ENCODE measurements at places on chromosomes 12 and 14. TPM values are rescaled to one million over a fixed set of nuclear protein-coding genes. Genes with fewer than 3 reads are reported as not detected.
A peak's percentile ranks its signal among the peaks of the same experiment; 100 is the strongest.

CKB gene
- 929 TPM for total RNA-seq

RBM19 gene
- 39.4 TPM for total RNA-seq

RTL1 gene
- total RNA-seq, result 159 TPM

ACOT4 gene
- total RNA-seq, result 1.3 TPM

CD163L1 gene
- 1.1 TPM for total RNA-seq

TEX52 gene
- not detected for total RNA-seq

TCTN1 gene
- 84.0 TPM for total RNA-seq

DNAH10 gene
- total RNA-seq, result 1.0 TPM

C12orf56 gene
- total RNA-seq, result 0.84 TPM

KRT7 gene
- total RNA-seq, result 18.2 TPM

DAO gene
- not detected for total RNA-seq

MEG3 gene
- 31.0 TPM for total RNA-seq

SLC25A21 gene
- total RNA-seq, result 3.1 TPM

CNTN1 gene
- 3.1 TPM for total RNA-seq

GDF3 gene
- not detected for total RNA-seq

GRCh38 chr12:93812626-93813025 lies 135.5 kb downstream of the CRADD start:
- H3K27ac ChIP-seq, result no peak overlapping the region
- H3K4me1 ChIP-seq, result peaks cover 6% of the 10 kb centered on the region
- H3K4me3 ChIP-seq, result no peak overlapping the region
- no peaks in the 10 kb centered on the region for H3K27me3 ChIP-seq
- no peak for DNase-seq

GRCh38 chr14:60632257-60632656 lies 17.0 kb downstream of the SIX1 start:
- peaks cover 43% of the 10 kb centered on the region for H3K27me3 ChIP-seq
- no peaks in the 10 kb centered on the region for H3K36me3 ChIP-seq
- DNase-seq, result no peak
- no peaks in the 10 kb centered on the region for H3K4me1 ChIP-seq
- no peak overlapping the region for H3K4me3 ChIP-seq

- H3K27me3 ChIP-seq, result no peaks in the 10 kb centered on the region
- DNase-seq, result no peak
- H3K36me3 ChIP-seq, result peaks cover 2% of the 10 kb centered on the region
- H3K4me1 ChIP-seq, result peaks cover 9% of the 10 kb centered on the region
- H3K27ac ChIP-seq, result no peak overlapping the region
Observed at GRCh38 chr12:89461649-89462612, 62.7 kb downstream of the GALNT4 start.

GRCh38 chr14:93306812-93307211 lies 26.0 kb downstream of the BTBD7 start:
- DNase-seq, result no peak
- H3K4me3 ChIP-seq, result no peak overlapping the region
- peaks cover 1% of the 10 kb centered on the region for H3K36me3 ChIP-seq
- peaks cover 13% of the 10 kb centered on the region for H3K4me1 ChIP-seq

DNA sequence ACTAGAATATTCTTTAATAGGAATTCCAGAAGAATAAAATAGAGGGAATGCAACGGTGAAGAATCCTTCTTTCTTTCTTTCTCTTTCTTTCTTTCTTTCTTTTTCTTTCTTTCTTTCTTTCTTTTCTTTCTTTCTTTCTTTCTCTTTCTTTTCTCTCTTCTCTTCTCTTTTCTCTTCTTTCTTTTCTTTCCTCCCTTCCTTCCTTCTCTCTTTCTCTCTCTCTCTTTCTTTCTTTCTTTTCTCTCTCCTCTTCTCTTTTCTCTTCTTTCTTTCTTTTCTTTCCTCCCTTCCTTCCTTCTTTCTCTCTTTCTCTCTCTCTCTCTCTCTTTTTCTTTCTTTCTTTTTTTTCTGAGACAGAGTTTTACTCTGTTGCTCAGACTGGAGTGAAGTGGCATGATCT lies 160.8 kb upstream of the PRICKLE1 start:
- no peaks in the 10 kb centered on the region for H3K27me3 ChIP-seq
- no peak overlapping the region for H3K27ac ChIP-seq
- H3K36me3 ChIP-seq, result peaks cover 6% of the 10 kb centered on the region
- H3K4me3 ChIP-seq, result no peak overlapping the region

DNA sequence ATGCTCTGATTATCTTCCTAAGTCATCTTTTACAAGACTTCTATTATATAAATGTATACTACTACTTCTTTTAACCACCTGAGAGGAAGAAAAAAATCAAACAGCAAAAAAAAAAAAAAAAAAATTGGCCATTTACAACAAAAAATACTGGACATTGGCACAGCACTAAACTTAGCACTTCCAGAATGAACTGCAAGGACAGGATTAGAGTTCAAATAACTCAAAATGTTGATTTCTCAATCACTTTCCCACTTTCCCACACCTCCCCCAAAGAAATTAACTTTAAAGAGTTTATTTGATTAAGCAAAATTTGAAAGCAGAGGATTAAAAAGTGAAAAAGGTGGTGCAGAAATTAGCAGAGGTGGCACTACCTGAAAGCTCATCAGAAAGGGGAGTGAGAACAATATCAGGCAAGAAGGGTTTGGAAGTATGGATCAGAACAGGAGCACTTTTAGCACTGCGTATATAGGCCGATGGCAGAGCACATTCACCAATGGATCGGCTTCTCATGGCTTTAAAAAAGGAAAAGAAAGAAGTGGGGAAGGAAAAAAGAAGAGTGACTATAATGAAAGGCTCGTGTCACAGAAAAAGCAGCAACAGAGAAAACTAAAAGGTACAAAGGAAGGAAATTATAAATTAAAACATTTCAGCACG lies 109.2 kb downstream of the RALGAPA1 start:
- H3K27me3 ChIP-seq, result no peaks in the 10 kb centered on the region
- no peak overlapping the region for H3K27ac ChIP-seq
- no peak overlapping the region for H3K4me3 ChIP-seq
- H3K36me3 ChIP-seq, result no peaks in the 10 kb centered on the region
- no peak for DNase-seq
- H3K4me1 ChIP-seq, result no peaks in the 10 kb centered on the region

GRCh38 chr12:53869500-53869899 lies 69.1 kb upstream of the HOXC13 start:
- no peak for DNase-seq
- no peak overlapping the region for H3K4me3 ChIP-seq
- peaks cover 2% of the 10 kb centered on the region for H3K4me1 ChIP-seq
- peaks cover 47% of the 10 kb centered on the region for H3K27me3 ChIP-seq
- H3K27ac ChIP-seq, result no peak overlapping the region

GRCh38 chr12:132561427-132562156 lies 48.8 kb downstream of the LRCOL1 start:
- H3K4me3 ChIP-seq, result peak overlapping the region; percentile 89
- peak overlapping the region; percentile 94 for H3K27ac ChIP-seq
- peaks cover 5% of the 10 kb centered on the region for H3K27me3 ChIP-seq
- DNase-seq, result no peak
- H3K36me3 ChIP-seq, result peaks cover 6% of the 10 kb centered on the region
- H3K4me1 ChIP-seq, result peaks cover 9% of the 10 kb centered on the region

GRCh38 chr12:43285159-43285598 lies 266.8 kb downstream of the ADAMTS20 start:
- no peaks in the 10 kb centered on the region for H3K27me3 ChIP-seq
- no peak overlapping the region for H3K4me3 ChIP-seq
- no peak for DNase-seq
- H3K4me1 ChIP-seq, result peaks cover 36% of the 10 kb centered on the region
- H3K27ac ChIP-seq, result no peak overlapping the region
- no peaks in the 10 kb centered on the region for H3K36me3 ChIP-seq

DNA sequence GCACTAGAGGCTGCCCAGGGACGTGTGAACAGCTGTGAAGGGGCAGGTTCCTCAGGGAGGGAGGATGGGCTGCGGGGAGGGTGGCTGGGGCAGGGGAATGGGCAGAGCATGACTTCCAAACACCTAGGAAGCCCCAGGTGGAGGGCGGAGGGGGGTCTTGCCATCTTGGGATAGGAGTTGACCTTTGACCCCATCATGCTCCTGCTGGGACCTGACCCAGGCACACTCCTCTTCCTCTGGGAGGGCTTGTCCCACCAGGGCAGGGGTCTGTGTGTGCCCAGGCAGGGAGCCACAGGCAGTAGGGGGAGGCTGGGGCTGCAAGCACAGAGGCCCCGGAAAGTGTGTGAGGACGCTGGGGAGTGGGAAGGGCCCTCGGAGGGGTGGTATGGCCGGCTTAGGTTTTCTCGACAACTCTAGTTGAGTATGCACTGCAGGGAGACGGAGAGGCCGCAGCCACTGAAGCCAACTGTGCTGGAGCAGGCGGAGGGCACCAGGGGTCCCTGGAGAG lies 3.3 kb upstream of the ANKRD9 start:
- H3K27ac ChIP-seq, result no peak overlapping the region
- peaks cover 4% of the 10 kb centered on the region for H3K36me3 ChIP-seq
- H3K4me3 ChIP-seq, result no peak overlapping the region
- H3K27me3 ChIP-seq, result no peaks in the 10 kb centered on the region
- DNase-seq, result no peak
- H3K4me1 ChIP-seq, result peaks cover 15% of the 10 kb centered on the region

- no peaks in the 10 kb centered on the region for H3K36me3 ChIP-seq
- no peak overlapping the region for H3K27ac ChIP-seq
- H3K4me1 ChIP-seq, result peaks cover 8% of the 10 kb centered on the region
- no peak overlapping the region for H3K4me3 ChIP-seq
- no peak for DNase-seq
Observed at GRCh38 chr12:5489760-5490406, 58.0 kb downstream of the NTF3 start.

- peaks cover 23% of the 10 kb centered on the region for H3K4me1 ChIP-seq
- peak overlapping the region; percentile 77 for H3K27ac ChIP-seq
- no peaks in the 10 kb centered on the region for H3K27me3 ChIP-seq
Observed at GRCh38 chr14:54838931-54839512, 63.6 kb downstream of the GCH1 start.

- no peak overlapping the region for H3K4me3 ChIP-seq
- no peaks in the 10 kb centered on the region for H3K27me3 ChIP-seq
- no peak for DNase-seq
- H3K27ac ChIP-seq, result peak overlapping the region; percentile 29
Observed at GRCh38 chr14:75842551-75842950, 139.2 kb downstream of the TGFB3 start.

DNA sequence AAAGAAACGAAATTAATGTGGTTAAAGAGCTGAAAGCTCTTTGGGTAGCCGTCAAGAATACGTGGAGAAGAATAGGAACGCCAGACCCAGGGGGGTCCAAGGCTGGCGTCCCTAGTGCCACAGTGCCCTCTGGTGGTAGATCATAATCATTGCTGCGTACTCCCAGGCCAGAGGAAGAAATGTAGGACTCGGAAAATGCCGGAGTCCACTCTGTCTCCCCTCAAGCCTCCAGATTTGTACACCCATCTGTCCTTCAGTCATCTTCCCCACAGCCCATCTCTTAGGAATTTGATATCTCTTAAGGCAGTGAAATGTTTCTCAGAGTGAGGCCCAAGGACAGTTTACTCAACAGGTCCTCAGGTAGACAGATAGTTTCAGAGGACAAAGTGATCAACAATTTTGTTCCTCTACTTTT lies 25.4 kb upstream of the PLEKHG6 start:
- peaks cover 38% of the 10 kb centered on the region for H3K27me3 ChIP-seq
- H3K4me1 ChIP-seq, result no peaks in the 10 kb centered on the region
- no peak overlapping the region for H3K4me3 ChIP-seq
- H3K27ac ChIP-seq, result no peak overlapping the region
- H3K36me3 ChIP-seq, result peaks cover 2% of the 10 kb centered on the region

GRCh38 chr14:22159099-22159498 lies 429.9 kb downstream of the DAD1 start:
- H3K27ac ChIP-seq, result no peak overlapping the region
- no peaks in the 10 kb centered on the region for H3K27me3 ChIP-seq
- no peak overlapping the region for H3K4me3 ChIP-seq
- peaks cover 6% of the 10 kb centered on the region for H3K4me1 ChIP-seq
- DNase-seq, result no peak
- H3K36me3 ChIP-seq, result no peaks in the 10 kb centered on the region

- DNase-seq, result no peak
- no peak overlapping the region for H3K27ac ChIP-seq
- H3K4me1 ChIP-seq, result peaks cover 15% of the 10 kb centered on the region
- H3K36me3 ChIP-seq, result peaks cover 4% of the 10 kb centered on the region
- no peak overlapping the region for H3K4me3 ChIP-seq
- H3K27me3 ChIP-seq, result no peaks in the 10 kb centered on the region
Observed at GRCh38 chr14:23537351-23538049, 14.1 kb downstream of the ZFHX2 start.

DNA sequence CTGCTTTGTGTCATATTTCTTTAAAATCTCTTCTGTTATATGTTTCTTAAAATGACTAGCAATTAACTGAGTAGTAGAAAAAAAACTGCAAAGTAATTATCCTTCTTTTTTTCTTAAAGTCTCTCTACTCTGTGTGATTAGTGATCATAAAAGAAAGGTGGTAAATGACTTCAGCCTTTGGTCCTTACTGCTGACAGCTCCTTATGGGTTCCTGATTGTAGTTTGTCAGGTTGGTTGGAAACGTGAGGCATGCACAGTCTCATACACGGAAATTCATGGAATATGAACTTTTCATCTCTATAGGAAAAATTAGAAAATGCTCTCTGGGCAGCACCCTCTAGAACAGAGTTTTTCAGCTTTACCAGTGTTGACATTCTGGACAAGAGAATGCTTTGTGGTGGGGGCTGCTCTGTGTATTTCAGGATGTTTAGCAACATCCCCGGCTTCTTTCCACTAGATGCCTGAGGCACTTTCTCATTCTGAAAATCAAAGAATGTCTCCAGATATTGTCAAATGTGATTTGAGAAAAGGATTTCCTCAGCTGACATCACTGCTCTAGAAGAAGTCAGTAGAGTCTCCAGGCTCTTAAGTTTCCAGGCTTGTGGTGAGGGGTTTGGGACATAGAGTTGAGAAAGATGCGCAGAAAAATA lies 121.0 kb downstream of the PIK3C2G start:
- H3K27me3 ChIP-seq, result no peaks in the 10 kb centered on the region
- DNase-seq, result no peak
- peaks cover 8% of the 10 kb centered on the region for H3K4me1 ChIP-seq
- peaks cover 12% of the 10 kb centered on the region for H3K36me3 ChIP-seq
- H3K4me3 ChIP-seq, result no peak overlapping the region
- H3K27ac ChIP-seq, result no peak overlapping the region

DNA sequence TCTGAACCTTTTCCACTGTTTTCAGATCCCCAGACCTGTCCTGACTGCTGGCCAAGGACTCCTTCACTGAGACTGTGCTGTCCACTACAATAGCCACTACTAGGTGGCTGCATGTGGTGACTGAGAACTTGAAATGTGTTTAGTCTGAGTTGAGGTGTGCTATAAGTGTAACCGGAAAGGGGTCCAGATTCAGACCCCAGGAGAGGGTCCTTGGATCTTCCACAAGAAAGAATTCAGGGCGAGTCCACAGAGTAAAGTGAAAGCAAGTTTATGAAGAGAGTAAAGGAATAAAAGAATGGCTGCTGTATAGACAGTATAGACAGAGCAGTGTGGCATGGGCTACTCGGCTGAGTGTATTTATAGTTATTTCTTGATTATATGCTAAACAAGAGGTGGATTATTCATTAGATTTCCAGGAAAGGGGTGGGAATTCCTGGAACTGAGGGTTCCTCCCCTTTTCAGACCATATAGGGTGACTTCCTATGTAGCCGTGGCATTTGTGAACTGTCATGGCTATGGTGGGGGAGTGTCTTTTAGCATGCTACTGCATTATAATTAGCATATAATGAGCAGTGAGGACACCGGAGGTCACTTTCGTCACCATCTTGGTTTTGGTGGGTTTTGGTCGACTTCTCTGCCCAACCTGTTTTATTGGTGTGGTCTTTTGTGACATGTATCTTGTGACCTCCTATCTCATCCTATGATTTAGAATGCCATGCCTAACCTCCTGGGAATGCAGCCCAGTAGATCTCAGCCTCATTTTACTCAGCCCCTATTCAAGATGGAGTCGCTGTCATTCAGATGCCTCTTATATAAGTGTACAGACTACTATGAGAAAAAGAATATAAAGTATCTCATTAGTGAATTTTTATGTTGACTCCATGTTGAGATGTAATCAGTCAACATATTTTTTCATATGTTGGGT lies 70.0 kb upstream of the SRSF5 start:
- peaks cover 47% of the 10 kb centered on the region for H3K4me1 ChIP-seq
- no peak for DNase-seq
- H3K4me3 ChIP-seq, result no peak overlapping the region
- no peaks in the 10 kb centered on the region for H3K36me3 ChIP-seq
- H3K27me3 ChIP-seq, result no peaks in the 10 kb centered on the region
- peak overlapping the region; percentile 53 for H3K27ac ChIP-seq
